ENCODE measurements at places on chromosomes 1 and 21.

- no peak for DNase-seq
Measured at GRCh38 chr1:112524251-112524650, 15.5 kb downstream of the WNT2B start.

DNA sequence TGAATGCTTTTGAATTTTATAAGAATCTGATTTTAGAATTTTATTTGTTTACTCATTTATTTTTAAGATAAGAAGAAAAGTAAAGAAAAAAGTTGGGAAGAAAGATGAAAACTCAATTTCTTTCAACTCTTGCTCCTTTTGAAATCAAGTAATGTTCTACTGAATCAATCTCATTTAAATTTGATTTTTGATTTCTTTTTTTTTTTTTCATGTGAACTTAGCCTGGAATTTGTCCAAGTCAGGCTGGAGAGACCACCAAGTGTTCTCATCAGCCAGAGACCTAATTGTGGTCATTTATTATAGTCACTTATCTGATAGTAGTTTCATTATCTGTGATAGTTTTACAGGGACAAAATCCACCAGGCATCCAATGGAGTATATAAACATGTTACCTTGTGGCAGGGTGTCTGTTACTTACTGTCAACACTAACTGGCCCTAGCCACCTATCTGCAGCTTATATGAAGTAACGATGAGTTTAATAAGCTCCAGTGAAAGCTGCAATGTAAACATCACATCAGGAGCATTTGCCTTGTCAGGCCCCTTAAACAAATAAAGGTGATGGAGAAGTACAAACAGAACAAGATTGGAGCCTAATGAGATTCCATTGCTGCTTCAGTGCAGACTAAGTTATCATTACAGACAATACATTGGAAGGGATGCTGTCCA, 39.2 kb downstream of the HLX start:
- DNase-seq, result no peak

GRCh38 chr1:26020941-26021646, 481 bp upstream of the EXTL1 start:
- DNase-seq, result no peak

GRCh38 chr1:152440635-152441471, 26.8 kb upstream of the CRNN start:
- peak; percentile 77 for DNase-seq

- no peak for DNase-seq
Measured at GRCh38 chr1:151835596-151835995, 4.0 kb upstream of the RORC start.

Data from CD4-positive, alpha-beta T cell treated with Interleukin-2 at 100 ng/mL for 4 hours (primary cell).